HCT116 (cell line): ENCODE measurements at places on chromosomes 6 and 20. TPM values are rescaled to one million over a fixed set of nuclear protein-coding genes. Genes with fewer than 3 reads are reported as not detected.

GRCh38 chr20:2301164-2301622, 5.4 kb downstream of the TGM3 start:
- no peak overlapping the region for H3K4me3 ChIP-seq
- no peaks in the 10 kb centered on the region for H3K27me3 ChIP-seq
- H3K27ac ChIP-seq: no peak overlapping the region
- DNase-seq: no peak
- no peaks in the 10 kb centered on the region for H3K36me3 ChIP-seq
- peaks cover 3% of the 10 kb centered on the region; the same call in 1 of the 2 replicates for H3K4me1 ChIP-seq

DNA sequence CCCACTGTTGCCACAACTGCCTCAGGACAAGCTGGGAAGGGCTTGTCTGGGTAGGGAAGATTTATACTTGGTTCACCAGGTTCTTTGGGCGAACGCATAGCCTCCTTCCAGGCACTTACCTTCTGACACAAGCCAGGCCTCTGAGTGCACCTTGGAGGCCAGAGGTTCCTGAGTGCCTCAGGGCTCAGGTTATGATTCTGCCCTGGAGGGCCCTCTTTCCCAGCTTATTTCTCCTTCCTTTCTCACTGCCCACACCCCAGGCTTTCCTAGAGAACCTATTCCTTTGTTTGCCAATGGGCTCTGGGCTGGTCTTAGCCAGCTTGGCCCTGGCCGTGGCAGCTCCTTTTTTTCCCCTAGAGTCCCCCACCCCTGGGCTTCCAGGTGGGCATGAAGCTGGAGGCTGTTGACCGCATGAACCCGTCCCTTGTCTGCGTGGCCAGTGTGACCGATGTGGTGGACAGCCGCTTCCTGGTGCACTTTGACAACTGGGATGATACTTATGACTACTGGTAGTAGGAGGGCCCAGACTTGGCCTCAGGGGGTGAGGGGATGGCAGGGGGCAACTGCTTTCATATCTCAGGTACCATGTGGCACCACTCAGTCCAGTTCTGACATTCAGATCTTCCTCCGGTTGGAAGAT, 25.0 kb downstream of the L3MBTL1 start:
- no peak overlapping the region for H3K27ac ChIP-seq
- no peak overlapping the region for H3K4me3 ChIP-seq
- H3K36me3 ChIP-seq: 0 out of 2 replicates have a peak, but pooled peaks cover 4% of the 10 kb centered on the region
- H3K4me1 ChIP-seq: no peaks in the 10 kb centered on the region

GRCh38 chr6:42193491-42193894, 1.3 kb downstream of the GUCA1B start:
- no peak overlapping the region for H3K4me3 ChIP-seq
- H3K4me1 ChIP-seq: peaks cover 11% of the 10 kb centered on the region; the same call in 1 of the 2 replicates
- H3K27ac ChIP-seq: no peak overlapping the region

- no peaks in the 10 kb centered on the region for H3K27me3 ChIP-seq
- DNase-seq: no peak
- H3K27ac ChIP-seq: no peak overlapping the region
- no peak overlapping the region for H3K4me3 ChIP-seq
- H3K36me3 ChIP-seq: no peaks in the 10 kb centered on the region
- peaks cover 3% of the 10 kb centered on the region for H3K4me1 ChIP-seq
These were observed 15.1 kb upstream of the NTSR1 start for GRCh38 chr20:62693524-62693922.

The JPH2 gene
- total RNA-seq: 0.17 TPM

DNA sequence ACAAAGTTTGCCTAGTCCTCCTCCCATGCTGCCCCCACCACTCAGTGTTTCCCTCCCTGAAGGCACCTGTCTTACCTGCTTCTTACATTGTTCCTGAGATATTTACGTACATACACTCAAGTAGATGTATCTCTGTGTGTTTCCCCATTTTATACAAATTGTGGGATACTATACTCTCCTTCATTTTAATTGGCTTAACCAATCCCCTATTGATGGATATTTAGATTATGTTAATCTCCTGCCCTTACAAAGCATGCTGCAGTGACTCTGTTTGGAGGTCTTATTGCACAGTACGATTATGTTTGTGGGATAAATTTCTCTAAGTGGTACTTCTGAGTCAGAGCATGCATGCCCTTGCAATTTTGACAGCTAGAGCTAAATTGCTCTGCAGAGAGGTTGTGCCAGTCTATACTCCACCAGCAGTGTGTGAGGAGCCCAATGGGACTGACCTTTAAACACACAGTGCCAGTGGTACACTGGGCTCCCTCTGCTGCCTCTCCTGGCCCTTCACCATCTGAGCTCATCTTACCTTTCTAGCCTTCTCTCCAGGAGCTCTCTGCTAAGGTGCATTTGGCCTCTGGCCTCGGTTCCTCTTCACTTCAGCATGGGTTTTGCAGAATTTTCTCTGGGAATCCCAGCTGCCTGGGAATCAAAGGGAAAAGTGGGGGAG, 57.4 kb downstream of the LYRM2 start:
- H3K27me3 ChIP-seq: no peaks in the 10 kb centered on the region
- no peak overlapping the region for H3K27ac ChIP-seq
- H3K4me1 ChIP-seq: no peaks in the 10 kb centered on the region
- no peak overlapping the region for H3K4me3 ChIP-seq
- no peak for DNase-seq

The SSTR4 gene
- total RNA-seq: not detected

- DNase-seq: no peak
- H3K27ac ChIP-seq: no peak overlapping the region
These were observed 39.9 kb downstream of the MAP7 start for GRCh38 chr6:136510299-136510698.

DNA sequence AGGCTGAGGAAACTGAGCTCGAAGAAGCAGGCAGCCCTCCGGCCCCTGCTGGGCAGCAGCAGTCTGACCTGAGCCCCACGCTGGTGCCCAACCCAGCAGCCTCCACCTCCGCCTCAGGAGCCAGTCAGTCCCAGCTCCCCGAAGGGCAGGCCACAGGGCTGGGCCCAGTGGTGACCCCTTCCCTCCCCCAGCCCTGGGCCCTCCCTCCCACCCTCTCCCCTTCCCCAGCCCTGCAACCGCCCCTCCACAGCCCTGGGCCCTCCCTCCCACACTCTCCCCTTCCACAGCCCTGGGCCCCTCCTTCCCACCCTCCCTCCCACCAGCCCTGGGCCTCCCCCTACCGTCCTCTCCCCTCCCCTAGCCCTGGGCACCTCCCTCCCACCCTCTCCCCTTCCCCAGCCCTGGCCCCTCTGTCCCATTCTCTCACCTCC, 115.0 kb downstream of the TAF4 start:
- H3K27me3 ChIP-seq: peaks cover 16% of the 10 kb centered on the region
- H3K4me1 ChIP-seq: peaks cover 4% of the 10 kb centered on the region; the same call in 1 of the 2 replicates
- no peak overlapping the region for H3K4me3 ChIP-seq
- H3K27ac ChIP-seq: no peak overlapping the region
- H3K36me3 ChIP-seq: no peaks in the 10 kb centered on the region

GRCh38 chr20:45547206-45547770, at the start of gene EPPIN:
TSS of gene EPPIN (minus strand) at chr20:45547401. CDS start at chr20:45547357, 44 bp downstream.
- H3K27ac ChIP-seq: no peak within 1 kb of the TSS
- H3K4me3 ChIP-seq: no peak within 1 kb of the TSS
- peaks cover 39% of the 10 kb centered on the region; the same call in 1 of the 2 replicates for H3K27me3 ChIP-seq
- no peak for DNase-seq
- no peaks in the 10 kb centered on the region for H3K36me3 ChIP-seq

The SCUBE3 gene
- total RNA-seq: 0.05 TPM

The MICAL1 gene
- total RNA-seq: 23.9 TPM

The DYNLT2 gene
- total RNA-seq: 1.5 TPM

- H3K4me3 ChIP-seq: no peak overlapping the region
- no peaks in the 10 kb centered on the region for H3K27me3 ChIP-seq
- H3K4me1 ChIP-seq: peaks cover 10% of the 10 kb centered on the region
- no peaks in the 10 kb centered on the region for H3K36me3 ChIP-seq
These were observed 18.1 kb downstream of the SLC17A9 start for GRCh38 chr20:62970307-62971210.

GRCh38 chr20:64156136-64156885, 7.9 kb upstream of the MYT1 start:
- no peak for DNase-seq
- no peak overlapping the region for H3K4me3 ChIP-seq
- H3K27me3 ChIP-seq: no peaks in the 10 kb centered on the region
- no peaks in the 10 kb centered on the region for H3K36me3 ChIP-seq
- peaks cover 6% of the 10 kb centered on the region; the same call in 1 of the 2 replicates for H3K4me1 ChIP-seq

DNA sequence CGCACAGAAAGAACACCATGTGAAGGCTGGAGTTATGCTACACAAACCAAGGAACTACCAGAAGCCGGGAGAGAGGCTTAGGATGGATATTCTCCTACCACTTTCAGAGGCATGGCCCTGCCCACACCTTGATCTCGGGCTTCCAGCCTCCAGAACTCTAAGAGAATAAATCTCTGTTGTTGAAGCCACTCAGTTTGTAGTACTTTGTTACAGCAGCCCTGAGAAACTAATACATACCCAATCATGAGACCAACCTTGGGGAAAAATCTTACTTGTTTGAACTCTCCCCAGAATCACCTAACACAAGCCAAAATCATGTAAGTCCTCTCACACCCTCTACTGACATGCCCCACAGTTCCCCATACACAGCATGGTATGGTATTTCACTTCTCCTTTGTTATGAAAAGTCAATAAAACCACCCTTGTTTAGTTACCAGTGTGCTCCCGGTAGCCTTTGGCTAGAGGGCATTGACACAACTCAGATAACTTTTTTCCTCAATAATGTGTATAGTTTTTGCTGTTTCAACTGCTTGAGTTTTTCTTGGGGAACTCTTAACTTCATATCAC, 40.7 kb upstream of the SLC2A12 start:
- DNase-seq: no peak
- H3K27me3 ChIP-seq: no peaks in the 10 kb centered on the region
- no peaks in the 10 kb centered on the region for H3K36me3 ChIP-seq
- no peak overlapping the region for H3K27ac ChIP-seq
- H3K4me3 ChIP-seq: no peak overlapping the region
- no peaks in the 10 kb centered on the region for H3K4me1 ChIP-seq

- no peaks in the 10 kb centered on the region for H3K4me1 ChIP-seq
- DNase-seq: no peak
- no peak overlapping the region for H3K4me3 ChIP-seq
- no peaks in the 10 kb centered on the region for H3K27me3 ChIP-seq
- no peak overlapping the region for H3K27ac ChIP-seq
These were observed 95.5 kb upstream of the TRAF3IP2 start for GRCh38 chr6:111701146-111701545.

GRCh38 chr20:41140226-41141133, 3.1 kb downstream of the PLCG1 start:
- peaks cover 9% of the 10 kb centered on the region; the same call in 1 of the 2 replicates for H3K4me1 ChIP-seq
- no peaks in the 10 kb centered on the region for H3K36me3 ChIP-seq
- no peak overlapping the region for H3K4me3 ChIP-seq
- no peak for DNase-seq

DNA sequence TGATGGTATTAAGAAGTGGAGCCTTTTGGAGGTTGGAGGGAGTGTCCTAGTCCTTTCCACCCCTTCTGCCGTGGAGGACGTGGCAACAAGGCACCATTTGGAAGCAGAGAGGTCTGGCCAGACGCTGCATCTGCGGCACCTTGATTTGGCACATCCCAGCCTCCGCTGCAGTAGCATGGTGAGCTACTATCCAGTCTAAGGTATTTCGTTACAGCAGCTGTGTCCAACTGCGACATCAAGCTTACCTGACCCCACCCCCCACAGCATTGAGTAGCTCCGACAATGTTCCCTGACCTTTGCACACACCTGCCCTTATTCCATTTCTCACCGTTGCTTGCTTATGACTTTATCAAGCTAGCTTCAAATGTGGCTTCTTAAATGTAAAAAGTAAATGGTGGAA, 29.8 kb upstream of the SYNJ2 start:
- no peak for DNase-seq
- no peaks in the 10 kb centered on the region for H3K27me3 ChIP-seq
- no peak overlapping the region for H3K27ac ChIP-seq

DNA sequence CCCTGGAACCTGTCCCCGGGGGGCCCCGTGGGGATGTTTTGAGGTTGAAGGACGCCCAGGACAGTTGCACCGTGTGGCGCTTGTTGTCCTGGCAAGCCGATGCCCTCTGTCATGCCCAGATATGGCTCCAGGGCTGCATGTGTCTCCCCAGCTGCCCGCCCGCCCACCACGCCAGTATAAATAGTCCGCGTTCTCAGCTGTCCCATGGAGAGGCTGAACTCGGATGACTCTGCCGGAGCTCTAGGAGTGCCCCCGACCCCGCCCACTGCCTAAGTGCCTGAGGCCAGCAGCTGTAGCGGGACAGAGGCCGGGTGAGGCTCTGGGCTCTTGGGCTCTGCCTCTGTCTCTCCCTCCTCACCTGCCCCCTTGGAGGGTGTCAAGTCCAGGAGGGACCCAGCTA, 83.0 kb upstream of the GATA5 start:
- H3K4me3 ChIP-seq: no peak overlapping the region
- no peak for DNase-seq
- H3K4me1 ChIP-seq: peaks cover 2% of the 10 kb centered on the region; the same call in 1 of the 2 replicates
- no peak overlapping the region for H3K27ac ChIP-seq

The LY86 gene
- total RNA-seq: not detected

The SNX9 gene
- total RNA-seq: 42.5 TPM

The NKX2-4 gene
- total RNA-seq: not detected

DNA sequence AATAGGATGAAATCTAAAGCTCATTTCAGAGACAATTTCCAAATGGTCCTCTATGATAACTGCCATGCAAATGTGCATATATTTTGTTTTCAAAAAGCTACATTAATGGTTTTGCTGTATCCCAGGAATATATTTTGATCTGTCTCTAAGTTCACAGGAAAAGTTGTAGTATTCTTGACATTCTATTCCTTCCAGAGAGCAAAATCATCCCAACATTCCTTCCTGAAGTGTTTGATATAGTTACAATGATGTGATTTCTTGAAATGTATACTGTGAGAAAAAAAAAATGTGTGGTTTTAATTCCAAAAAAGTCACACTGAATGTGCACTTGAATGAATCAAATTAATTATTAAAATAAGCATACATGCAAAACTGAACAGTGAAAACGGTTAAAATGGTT, 996.0 kb upstream of the CITED2 start:
- no peaks in the 10 kb centered on the region for H3K4me1 ChIP-seq
- H3K27me3 ChIP-seq: no peaks in the 10 kb centered on the region
- DNase-seq: no peak
- H3K36me3 ChIP-seq: no peaks in the 10 kb centered on the region
- H3K27ac ChIP-seq: no peak overlapping the region

The PLCB4 gene
- total RNA-seq: 2.5 TPM

GRCh38 chr6:153392156-153392555, 261.1 kb upstream of the RGS17 start:
- H3K4me1 ChIP-seq: no peaks in the 10 kb centered on the region
- DNase-seq: no peak
- H3K27ac ChIP-seq: no peak overlapping the region
- H3K36me3 ChIP-seq: no peaks in the 10 kb centered on the region
- H3K4me3 ChIP-seq: no peak overlapping the region
